Left kidney (tissue), 8 donors: ENCODE measurements at places on chromosomes 1 and 21. TPM values are rescaled to one million over a fixed set of nuclear protein-coding genes. Genes with fewer than 3 reads are reported as not detected.

GRCh38 chr1:156920233-156921052 is at the start of gene LRRC71:
Gene LRRC71 (plus strand): TSS chr1:156920632. CDS start chr1:156920804, 172 bp downstream.
- peak; percentile 83 for DNase-seq

DNA sequence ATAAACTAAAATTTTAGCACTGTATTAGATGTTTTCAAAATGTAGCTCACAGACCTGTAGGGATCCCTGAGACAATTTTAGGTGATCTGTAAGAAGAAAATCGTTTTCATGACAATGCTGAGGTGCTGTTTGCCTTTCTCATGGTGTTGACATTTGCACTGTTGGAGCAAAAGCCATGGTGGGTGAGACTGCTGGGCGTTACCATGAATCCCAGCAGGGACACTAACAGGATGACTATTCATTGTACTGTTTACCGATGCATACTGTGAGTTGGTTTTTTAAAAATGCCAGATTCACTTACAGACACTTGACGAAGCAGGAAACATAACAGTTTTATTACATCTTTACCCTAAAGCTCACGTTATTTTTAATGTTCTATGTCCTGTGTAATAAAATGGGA is 468.5 kb downstream of the PCP4 start:
- no peak for DNase-seq

DNA sequence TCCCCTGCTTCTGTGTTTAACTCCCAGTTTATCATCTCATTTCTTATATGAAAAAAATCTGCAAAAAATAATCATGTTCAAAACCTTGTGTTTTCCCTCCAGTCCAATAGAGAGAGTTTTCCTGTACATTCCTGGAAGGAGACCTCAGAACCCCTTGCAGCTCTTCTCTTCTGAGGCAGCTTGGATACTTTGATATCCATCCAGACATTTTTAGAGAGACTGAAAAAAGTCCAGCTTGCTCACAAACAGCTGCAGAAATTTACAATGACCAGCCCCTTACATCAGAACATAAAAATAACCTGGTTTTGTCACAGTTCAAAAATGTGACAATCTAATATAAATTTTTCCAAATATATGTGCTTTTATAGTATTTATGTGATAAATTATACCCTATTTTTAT is 73.3 kb upstream of the C1orf115 start:
- DNase-seq: peak; percentile 1

GRCh38 chr1:15206418-15207030 is 40.5 kb upstream of the FHAD1 start:
- DNase-seq: no peak

The C8B gene
- not detected for polyA plus RNA-seq

- DNase-seq: no peak
Measured at GRCh38 chr21:38869196-38869595, 63.5 kb downstream of the ETS2 start.

DNA sequence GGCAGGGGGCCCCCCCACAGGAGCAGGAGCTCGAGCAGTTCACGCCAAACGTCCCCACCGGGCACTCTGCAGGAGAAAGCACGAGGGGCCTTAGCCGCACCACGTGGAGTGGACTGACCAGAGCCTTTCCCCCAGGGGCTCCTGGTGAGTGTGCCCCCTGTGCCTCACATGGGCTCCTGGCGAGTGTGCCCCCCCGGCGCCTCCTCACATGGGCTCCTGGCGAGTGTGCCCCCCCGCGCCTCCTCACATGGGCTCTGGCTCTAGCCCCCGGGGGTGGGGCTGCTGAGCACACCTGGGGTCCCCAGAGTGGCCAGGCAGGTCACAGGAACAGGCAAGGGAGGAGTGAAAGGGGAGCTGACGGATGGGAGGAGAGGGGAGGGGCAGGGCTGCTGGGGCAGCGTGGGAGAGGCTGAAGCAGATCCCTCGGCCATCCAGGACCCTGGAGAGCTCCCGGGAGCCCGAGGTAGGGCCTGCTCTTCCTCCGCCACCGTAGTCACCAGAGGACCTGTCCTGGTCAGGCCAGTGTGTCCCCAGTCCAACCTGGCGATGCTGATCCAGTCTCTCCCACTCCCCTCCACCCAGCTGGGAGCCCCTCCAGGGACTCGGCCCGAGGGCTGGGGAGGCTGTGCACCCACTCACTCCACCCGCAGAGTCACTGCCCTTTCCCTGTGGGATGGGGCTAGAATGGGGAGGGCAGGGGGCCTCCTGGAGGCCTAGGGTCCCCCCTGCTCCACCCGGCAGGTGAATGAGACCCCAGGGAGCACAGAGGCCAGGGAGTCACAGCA is 47.6 kb downstream of the ARHGEF16 start:
- DNase-seq: peak; percentile 86

The TMEM269 gene
- polyA plus RNA-seq: 1.3 TPM

The LDLRAD2 gene
- 4.6 TPM for polyA plus RNA-seq

GRCh38 chr1:11337580-11338073 is 64.6 kb downstream of the UBIAD1 start:
- DNase-seq: peak; percentile 87

The RGS1 gene
- 1.4 TPM for polyA plus RNA-seq

- no peak for DNase-seq
Measured at GRCh38 chr1:54380290-54380882, 25.8 kb downstream of the SSBP3 start.

The CELA2A gene
- 0.70 TPM for polyA plus RNA-seq

- no peak for DNase-seq
Measured at GRCh38 chr1:18965206-18966173, 9.0 kb upstream of the IFFO2 start.

- DNase-seq: no peak
Measured at GRCh38 chr1:14739082-14739832, 140.8 kb downstream of the KAZN start.

DNA sequence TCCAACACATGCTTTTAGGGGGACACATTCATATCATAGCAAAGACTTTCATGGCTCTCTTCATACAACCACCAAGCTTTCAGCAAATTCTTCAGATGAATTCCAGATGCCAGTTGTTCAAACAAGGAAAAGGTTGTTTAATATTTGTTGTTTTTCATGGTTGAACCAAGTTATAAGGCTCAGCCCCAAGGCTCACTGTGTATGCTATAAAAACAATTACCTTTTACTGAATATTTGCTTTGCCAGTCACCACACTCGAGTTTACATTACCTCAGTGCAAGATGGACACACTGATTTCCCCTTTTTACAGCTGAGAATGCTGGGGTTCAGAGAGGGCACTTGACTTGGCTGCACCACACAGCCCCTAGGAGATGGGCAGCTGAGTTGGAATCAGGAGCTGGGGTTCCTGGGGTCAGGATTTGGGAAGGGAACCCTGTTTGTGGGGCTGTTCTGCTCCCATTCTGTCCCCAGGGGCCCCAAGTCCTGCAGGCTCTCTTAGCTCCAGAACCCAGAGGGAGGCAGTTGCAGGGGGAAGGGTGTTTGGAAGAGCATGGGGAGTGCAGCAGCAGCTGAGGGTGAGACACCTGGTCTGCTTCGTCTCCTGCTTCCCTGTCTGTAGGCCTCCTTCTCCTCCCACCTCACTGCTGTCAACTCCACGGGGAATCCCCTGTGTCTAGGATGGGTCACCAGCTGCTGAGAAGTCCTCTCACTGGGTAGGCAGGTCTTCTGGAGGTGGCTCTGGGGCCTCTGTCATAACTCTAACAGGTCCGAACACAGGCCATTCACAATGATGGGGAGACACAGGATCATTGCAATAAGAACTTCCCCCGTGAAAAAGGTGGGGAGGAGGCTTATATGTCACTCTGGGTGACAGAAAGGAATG is 12.8 kb upstream of the TMPRSS2 start:
- DNase-seq: no peak

GRCh38 chr1:90474731-90475130 is 242.4 kb downstream of the BARHL2 start:
- no peak for DNase-seq

DNA sequence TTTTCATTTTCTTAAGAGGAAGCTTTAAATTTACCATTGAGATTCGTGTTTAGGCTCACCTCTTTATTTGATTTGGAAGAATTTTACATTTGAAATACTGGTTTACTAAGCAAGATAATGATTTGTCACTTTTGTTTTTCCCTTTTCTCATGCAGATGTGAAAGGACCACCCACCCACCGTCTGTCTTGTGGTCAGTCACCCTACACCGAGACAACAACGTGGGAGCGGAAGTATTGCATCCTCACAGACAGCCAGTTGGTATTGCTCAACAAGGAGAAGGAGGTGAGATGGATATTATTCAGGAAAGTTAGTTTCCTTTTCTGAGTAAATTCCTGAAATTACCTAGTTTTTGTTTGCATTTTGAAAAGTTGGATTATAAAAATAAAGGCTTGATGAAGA is 189.5 kb downstream of the RASAL2 start:
- DNase-seq: no peak

The TMEM35B gene
- polyA plus RNA-seq: 25.9 TPM

DNA sequence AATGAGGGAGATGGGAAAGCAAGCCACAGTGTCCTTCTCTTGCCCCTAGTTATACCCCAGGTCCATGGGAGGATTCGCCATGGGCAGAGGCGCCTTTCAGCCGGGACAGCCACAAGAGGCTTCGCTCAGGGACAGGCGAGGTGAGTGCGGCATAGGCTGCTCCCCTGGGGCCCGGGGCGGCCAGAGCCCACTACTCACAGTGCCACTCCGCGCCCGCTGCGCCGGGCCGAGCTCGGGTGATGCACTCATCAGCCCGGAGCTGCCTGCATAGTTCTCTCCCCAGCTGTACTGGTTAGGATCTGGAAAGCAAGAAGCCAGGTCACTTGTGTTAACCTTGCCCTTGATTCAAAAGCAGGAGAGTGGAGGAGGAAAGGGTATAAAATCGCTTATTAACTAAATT is 8.4 kb downstream of the PANK4 start:
- no peak for DNase-seq

The ZMPSTE24 gene
- 61.2 TPM for polyA plus RNA-seq

DNA sequence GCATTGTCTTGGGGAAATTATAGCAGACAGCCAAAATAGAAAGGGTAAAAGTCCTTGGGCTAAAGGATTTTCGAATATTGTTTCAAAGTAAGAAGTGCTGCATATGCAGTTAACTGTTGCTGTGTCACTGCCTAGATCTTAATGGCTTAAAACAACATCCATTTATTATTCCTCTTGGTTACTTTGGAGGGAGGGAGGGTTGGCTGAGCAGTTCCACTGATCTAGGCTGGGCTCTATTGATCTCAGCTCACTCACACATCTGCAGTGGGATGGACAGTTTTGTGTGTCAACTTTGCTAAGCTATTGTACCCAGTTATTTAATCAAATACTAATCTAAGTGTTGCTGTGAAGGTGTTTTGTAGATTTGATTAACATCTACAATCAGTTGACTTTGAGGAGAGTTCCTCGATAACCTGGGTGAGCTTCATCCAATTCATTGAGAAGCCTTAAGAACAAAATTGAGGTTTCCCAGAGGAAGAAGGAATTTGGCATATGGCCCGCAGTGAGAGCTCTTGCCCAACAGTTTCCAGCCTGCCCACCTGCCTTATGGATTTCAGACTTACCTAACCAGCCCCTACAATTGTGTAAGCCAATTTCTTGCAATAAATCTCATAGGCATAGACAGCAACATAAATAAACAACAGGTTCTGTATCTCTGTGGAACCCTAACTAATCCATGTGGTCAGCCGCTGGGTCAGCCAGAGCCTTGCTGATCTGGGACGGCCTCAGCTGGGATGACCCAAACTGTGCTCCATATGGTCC is 187.3 kb downstream of the AK5 start:
- no peak for DNase-seq

- DNase-seq: peak; percentile 63
Measured at GRCh38 chr1:212916481-212917133, 33.7 kb upstream of the VASH2 start.

- no peak for DNase-seq
Measured at GRCh38 chr1:85584923-85585322, 4.4 kb downstream of the CCN1 start.

The IL10 gene
- polyA plus RNA-seq: 0.42 TPM

The AMY1C gene
- not detected for polyA plus RNA-seq

DNA sequence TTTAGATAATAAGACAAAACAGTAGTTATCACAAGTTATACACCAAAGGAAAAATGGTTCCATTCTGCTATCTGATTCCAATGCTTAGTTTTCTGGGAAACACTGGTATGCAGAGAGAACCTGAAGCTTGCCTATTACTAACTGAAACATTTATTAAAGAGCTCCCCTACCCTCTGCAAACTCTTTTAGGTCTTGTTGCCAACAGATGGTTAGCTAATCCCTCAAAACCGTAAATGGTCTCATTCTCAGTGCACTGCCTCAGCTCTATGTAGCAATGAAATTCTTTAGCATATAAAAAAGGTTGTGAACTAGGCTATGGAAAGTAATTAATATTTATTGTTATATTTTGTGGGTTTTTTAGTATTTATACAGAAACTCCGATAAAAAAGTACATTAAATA is 20.4 kb downstream of the C21orf91 start:
- no peak for DNase-seq

- no peak for DNase-seq
Measured at GRCh38 chr1:9289090-9289534, 3.6 kb upstream of the SPSB1 start.

The ANGPTL1 gene
- polyA plus RNA-seq: 4.0 TPM

- DNase-seq: no peak
Measured at GRCh38 chr1:186760446-186760845, 68.3 kb upstream of the PLA2G4A start.

- DNase-seq: no peak
Measured at GRCh38 chr1:234529950-234530237, 50.9 kb upstream of the TARBP1 start.

The LINGO4 gene
- polyA plus RNA-seq: not detected
